ENCODE measurements at places on chromosomes 16 and 17. TPM values are rescaled to one million over a fixed set of nuclear protein-coding genes. Genes with fewer than 3 reads are reported as not detected.
A peak's percentile ranks its signal among the peaks of the same experiment; 100 is the strongest.

- H3K27ac ChIP-seq = peak overlapping the region; percentile 44
- no peaks in the 10 kb centered on the region for H3K27me3 ChIP-seq
- H3K4me3 ChIP-seq = no peak overlapping the region
- peaks cover 58% of the 10 kb centered on the region for H3K4me1 ChIP-seq
- H3K36me3 ChIP-seq = no peaks in the 10 kb centered on the region
Measured at GRCh38 chr17:958712-959451, 20.7 kb downstream of the NXN start.

DNA sequence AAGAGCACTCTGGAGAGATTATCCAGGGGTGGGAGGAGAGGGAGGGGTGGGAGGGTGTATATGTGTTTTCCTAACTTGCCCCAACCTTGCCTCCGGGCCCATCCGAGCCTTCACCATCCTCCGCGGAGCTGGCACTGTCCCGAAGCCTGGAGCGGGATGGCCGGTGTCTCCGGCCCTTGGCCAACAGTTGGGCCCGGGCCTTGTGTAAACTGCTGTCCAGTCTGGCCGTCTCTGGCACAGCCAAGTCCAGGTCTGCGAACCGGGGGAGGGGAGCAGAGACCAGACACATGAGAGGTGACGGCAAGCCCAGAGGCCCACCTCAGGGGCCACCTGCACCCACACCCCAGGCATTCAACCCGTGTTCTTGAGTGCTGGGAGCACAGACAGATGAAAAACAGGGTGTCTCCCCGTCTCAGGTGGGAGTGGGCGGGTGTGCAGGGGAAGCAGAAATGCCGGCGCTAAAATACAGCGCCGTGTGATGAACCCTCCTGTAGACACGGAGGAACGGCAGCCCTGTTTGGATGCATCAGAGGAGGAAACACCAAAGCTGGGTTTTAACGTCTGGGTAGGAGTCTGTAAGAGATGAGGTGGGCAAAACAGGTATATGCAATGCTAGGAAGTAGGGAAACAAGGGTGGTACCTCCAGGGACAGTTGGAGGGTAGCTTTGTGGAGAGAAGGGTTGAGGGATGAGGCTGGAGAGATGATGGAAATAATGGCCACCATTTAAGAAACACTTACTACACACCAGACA, 11.7 kb downstream of the SAMD14 start:
- H3K36me3 ChIP-seq = no peaks in the 10 kb centered on the region
- no peak overlapping the region for H3K27ac ChIP-seq
- DNase-seq = no peak
- 0 out of 2 replicates have a peak, but pooled peaks cover 2% of the 10 kb centered on the region for H3K4me1 ChIP-seq
- H3K4me3 ChIP-seq = no peak overlapping the region

DNA sequence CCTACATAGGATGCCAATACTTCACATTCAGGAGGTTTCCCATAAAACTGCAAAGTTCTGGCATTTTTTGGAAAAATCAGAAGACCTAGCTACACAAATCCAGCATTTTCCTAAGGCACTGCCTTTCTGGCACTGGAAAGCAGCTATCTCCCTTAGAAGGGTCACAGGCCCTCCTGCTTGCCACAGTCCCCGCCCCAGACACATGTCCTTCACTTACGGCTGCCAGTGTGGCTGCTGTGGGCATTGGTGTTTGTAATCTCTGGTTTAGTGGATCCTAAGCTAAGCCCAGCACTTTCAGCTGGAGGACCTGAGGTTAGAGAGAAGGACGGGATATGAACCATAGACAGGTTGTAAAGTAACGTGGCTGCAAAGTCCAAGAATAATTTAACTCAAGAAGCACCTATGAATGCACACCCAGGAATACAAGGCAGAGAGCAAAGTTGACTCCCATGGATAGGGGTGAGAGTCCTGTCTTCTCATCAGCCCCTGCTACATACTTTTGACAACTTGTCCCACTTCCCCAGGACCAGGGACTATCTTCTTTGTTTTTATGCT, 100.0 kb downstream of the XYLT1 start:
- H3K36me3 ChIP-seq = no peaks in the 10 kb centered on the region
- H3K4me1 ChIP-seq = no peaks in the 10 kb centered on the region
- DNase-seq = no peak
- H3K27ac ChIP-seq = no peak overlapping the region

- H3K4me1 ChIP-seq = peaks cover 58% of the 10 kb centered on the region
- H3K36me3 ChIP-seq = no peaks in the 10 kb centered on the region
Measured at GRCh38 chr17:77441130-77441920, 300.6 kb downstream of the SEC14L1 start.

- no peaks in the 10 kb centered on the region for H3K36me3 ChIP-seq
- no peak overlapping the region for H3K4me3 ChIP-seq
- H3K27ac ChIP-seq = no peak overlapping the region
- no peaks in the 10 kb centered on the region for H3K27me3 ChIP-seq
Measured at GRCh38 chr16:15704545-15704987, 54.5 kb downstream of the NDE1 start.

TMEM238L gene
- total RNA-seq = not detected

GRCh38 chr17:69143683-69144231, 2.1 kb upstream of the ABCA6 start:
- H3K27ac ChIP-seq = no peak overlapping the region
- no peak overlapping the region for H3K4me3 ChIP-seq
- H3K36me3 ChIP-seq = no peaks in the 10 kb centered on the region
- H3K4me1 ChIP-seq = no peaks in the 10 kb centered on the region
- no peaks in the 10 kb centered on the region for H3K27me3 ChIP-seq
- DNase-seq = no peak

DNA sequence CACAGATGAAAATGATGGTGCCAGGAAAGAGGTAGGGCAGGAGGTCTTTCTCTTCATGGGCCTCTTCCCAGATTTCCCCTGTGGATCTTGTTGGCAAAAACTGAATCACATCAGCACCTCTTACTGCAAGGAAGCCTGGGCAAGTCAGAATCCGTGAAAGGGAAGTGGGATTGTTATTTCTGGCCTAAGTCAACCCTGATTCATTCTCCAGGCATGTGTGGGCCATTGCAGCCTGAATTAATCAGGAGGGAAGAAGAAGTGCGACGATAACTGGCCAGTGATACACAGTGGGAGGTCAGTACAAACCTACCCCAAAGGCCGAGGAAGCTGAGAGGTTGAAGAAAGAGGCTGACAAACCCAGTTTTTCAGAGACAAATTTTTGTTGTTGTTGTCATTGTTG, 17.9 kb upstream of the NSMCE1 start:
- no peak overlapping the region for H3K4me3 ChIP-seq
- peak; percentile 64 for DNase-seq
- no peaks in the 10 kb centered on the region for H3K36me3 ChIP-seq
- no peaks in the 10 kb centered on the region for H3K4me1 ChIP-seq
- no peak overlapping the region for H3K27ac ChIP-seq

HSD17B1 gene
- total RNA-seq = 5.4 TPM

GRCh38 chr17:78019367-78019975, 61.0 kb downstream of the TNRC6C start:
- no peaks in the 10 kb centered on the region for H3K27me3 ChIP-seq
- no peak for DNase-seq
- no peaks in the 10 kb centered on the region for H3K4me1 ChIP-seq
- H3K4me3 ChIP-seq = no peak overlapping the region
- H3K36me3 ChIP-seq = no peaks in the 10 kb centered on the region

DNA sequence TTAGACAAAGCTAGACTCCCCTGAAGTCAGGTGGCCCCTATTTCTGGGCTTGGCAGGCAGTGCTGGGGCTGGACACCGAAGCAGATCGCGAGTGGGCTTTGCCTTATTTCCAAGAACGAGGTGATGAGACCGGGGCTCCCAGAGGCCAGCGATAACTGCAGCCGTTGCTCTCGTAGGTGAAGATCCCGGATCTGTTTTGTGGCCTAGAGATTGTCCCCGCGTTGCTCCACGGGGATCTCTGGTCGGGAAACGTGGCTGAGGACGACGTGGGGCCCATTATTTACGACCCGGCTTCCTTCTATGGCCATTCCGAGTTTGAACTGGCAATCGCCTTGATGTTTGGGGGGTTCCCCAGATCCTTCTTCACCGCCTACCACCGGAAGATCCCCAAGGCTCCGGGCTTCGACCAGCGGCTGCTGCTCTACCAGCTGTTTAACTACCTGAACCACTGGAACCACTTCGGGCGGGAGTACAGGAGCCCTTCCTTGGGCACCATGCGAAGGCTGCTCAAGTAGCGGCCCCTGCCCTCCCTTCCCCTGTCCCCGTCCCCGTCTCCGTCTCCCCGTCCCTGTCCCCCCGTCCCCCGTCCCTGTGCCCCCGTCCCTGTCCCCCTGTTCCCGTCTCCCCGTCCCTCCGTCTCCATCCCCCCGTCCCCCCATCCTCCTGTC, 1.5 kb upstream of the TBCD start:
- H3K36me3 ChIP-seq = no peaks in the 10 kb centered on the region
- H3K4me1 ChIP-seq = peaks cover 19% of the 10 kb centered on the region
- no peak overlapping the region for H3K27ac ChIP-seq
- DNase-seq = no peak
- no peaks in the 10 kb centered on the region for H3K27me3 ChIP-seq
- no peak overlapping the region for H3K4me3 ChIP-seq

TVP23A gene
- total RNA-seq = not detected

PLLP gene
- 0.72 TPM for total RNA-seq

DNA sequence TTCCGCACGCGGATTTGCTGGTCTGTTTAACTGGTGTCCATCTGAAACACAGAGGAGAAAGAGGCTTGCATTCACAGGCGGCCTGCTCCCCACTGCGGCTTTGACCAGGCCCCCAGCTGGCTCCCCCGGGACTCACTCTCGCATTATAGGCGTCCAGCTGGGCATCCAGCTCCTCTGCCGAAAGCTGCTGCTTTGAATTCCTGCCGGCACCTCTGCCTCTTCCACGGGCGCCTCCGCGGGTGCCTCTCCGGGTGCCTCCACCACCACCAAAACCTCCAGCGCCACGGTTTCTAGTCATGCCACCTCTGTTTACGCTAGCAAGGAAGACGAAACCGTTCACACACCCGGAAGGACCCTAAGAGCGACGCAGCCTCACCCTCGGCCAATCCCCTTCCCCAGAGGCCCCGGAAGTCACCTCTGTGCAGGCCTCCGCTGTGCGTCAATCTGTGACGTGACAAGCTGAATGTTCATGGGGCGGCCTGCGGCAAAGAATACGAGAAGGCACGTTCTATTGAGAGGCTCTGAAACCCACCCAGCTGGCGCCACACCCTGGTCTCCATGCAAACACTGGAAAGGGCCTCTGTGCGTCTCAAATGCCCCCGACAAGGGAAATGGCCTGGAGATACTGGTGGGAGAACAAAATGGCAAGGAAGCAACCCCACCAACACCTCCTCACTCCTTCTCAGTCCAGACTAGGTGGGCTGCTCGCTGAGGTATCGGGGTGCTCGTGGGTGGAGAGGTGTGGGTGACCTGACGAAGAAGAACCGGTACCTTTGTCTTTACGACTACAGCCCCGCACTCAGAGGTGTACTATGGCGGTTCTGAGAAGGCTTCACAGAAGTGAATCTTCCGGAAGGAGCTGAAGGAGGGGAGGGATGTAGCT, 3.0 kb downstream of the ALYREF start:
- H3K27me3 ChIP-seq = no peaks in the 10 kb centered on the region
- H3K4me3 ChIP-seq = no peak overlapping the region
- H3K36me3 ChIP-seq = peaks cover 33% of the 10 kb centered on the region
- peaks cover 9% of the 10 kb centered on the region for H3K4me1 ChIP-seq

ACSM5 gene
- 0.21 TPM for total RNA-seq

RASL10B gene
- total RNA-seq = 4.3 TPM

ZNF469 gene
- 1.3 TPM for total RNA-seq

DNA sequence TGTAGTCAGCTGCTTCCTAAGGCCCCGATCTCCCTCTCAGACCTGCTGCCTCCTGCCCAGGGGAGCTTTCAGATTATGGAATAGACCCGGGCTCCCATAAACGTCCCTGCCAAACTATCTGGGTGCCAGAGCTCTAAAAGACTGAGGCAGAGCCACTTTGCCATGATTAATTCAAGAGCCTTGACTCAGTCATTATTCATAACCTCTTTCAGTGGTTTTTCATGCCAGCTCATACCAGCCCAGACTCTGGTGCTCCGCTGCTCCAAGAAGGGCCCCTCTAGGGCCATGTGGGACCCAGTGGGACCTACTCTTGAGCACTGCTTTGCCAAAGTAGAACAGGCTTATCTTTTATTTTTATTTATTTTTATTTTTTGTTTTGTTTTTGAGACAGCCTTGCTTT, 23.9 kb downstream of the DNAI2 start:
- DNase-seq = no peak
- H3K4me1 ChIP-seq = peaks cover 4% of the 10 kb centered on the region
- H3K4me3 ChIP-seq = no peak overlapping the region
- no peak overlapping the region for H3K27ac ChIP-seq
- H3K27me3 ChIP-seq = no peaks in the 10 kb centered on the region

SLC52A1 gene
- 0.54 TPM for total RNA-seq

- no peaks in the 10 kb centered on the region for H3K27me3 ChIP-seq
- H3K4me3 ChIP-seq = no peak overlapping the region
- H3K36me3 ChIP-seq = no peaks in the 10 kb centered on the region
Measured at GRCh38 chr16:71569621-71570020, 7.3 kb downstream of the TAT start.

- no peaks in the 10 kb centered on the region for H3K4me1 ChIP-seq
- no peaks in the 10 kb centered on the region for H3K36me3 ChIP-seq
- H3K4me3 ChIP-seq = peak overlapping the region; percentile 24
- no peak for DNase-seq
Measured at GRCh38 chr16:84295203-84295860, 654 bp downstream of the WFDC1 start.

C17orf113 gene
- total RNA-seq = 0.74 TPM

DNA sequence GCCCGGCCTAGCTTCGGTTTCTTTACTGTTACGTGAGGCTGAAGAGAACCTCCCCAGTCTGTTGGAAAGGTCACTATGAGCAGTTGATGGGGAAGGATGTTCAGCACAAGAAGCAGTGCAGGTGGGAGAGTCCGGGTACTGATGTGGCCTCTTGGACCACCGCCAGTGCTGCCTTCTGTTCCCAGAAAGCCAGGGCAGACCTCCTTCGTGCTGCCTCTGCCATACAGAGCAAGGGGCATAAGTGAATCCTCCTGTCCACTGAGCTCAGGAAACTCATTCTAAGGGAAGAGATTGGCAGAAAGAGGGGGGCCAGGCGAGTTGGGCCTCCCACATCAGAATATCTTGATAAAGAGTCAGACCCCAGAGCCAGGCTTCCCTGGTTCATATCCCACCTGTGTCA, 3.7 kb downstream of the PPP4C start:
- H3K27ac ChIP-seq = no peak overlapping the region
- H3K27me3 ChIP-seq = no peaks in the 10 kb centered on the region
- H3K4me3 ChIP-seq = no peak overlapping the region
- DNase-seq = no peak

- no peaks in the 10 kb centered on the region for H3K27me3 ChIP-seq
- H3K4me1 ChIP-seq = no peaks in the 10 kb centered on the region
- H3K36me3 ChIP-seq = no peaks in the 10 kb centered on the region
- H3K27ac ChIP-seq = no peak overlapping the region
- no peak for DNase-seq
Measured at GRCh38 chr16:8346294-8346693, 244.0 kb downstream of the TMEM114 start.

SHISA9 gene
- total RNA-seq = 0.10 TPM
